ENCODE measurements at places on chromosomes 3 and 15.
A peak's percentile ranks its signal among the peaks of the same experiment; 100 is the strongest.

GRCh38 chr3:123658852-123659206 lies 74.0 kb upstream of the HACD2 start:
- DNase-seq: no peak

GRCh38 chr15:56031836-56032235 lies 38.4 kb upstream of the NEDD4 start:
- DNase-seq: peak; percentile 70

- no peak for DNase-seq
Observed at GRCh38 chr3:30649572-30650318, 43.3 kb downstream of the TGFBR2 start.

DNA sequence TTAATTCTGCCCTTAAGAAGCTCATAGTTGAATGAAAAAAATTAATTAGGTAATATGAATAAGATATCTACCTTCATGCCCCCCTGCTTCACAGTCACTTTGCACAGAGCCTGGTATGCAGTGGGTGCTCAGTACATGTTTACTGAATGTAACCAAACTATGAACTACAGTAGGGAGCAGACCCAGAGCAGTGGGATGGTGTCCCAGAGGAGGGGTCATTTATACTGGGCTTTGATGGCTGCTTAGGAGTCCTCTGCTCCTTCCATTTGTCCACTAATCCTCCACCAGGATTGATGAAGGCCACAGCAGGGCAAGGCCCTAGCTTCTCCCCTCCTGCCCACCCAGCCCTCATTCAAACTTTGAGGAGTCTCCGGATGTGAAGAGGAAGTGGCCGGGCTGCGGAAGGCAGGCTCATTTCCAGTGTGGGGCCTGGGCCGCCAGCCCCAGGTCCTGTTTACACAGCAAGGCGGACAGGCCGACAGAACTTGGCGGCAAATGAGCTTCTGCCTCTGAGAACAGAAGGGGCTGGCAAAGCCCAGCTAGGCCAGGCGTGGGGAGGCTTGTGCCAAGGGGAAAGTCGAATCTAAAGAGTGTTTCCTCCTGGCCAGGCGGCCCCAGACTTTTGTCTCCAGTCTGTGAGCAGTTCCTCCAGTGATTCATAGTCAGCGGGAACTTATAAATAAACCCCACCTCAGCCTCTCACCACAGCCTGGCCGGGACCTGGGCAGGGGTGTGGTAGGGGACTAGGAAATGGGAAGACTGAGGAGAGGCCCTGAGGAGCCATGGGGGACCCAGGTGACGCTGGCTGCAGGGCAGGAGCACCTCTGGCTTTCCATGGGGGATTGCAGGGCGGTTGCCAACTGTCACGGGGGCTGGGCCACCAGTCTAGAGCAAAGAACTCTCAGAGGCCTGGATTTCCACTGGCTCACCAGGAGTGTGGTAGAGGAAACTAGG lies 51.6 kb upstream of the LCTL start:
- DNase-seq: peak; percentile 30

Measured in SJCRH30 (cell line).